ENCODE measurements at places on chromosomes 5 and 9.

GRCh38 chr5:140310434-140310833 is 7.5 kb upstream of the PFDN1 start:
- DNase-seq, result no peak

- DNase-seq, result no peak
Measured at GRCh38 chr5:177113566-177114424, 19.8 kb upstream of the NSD1 start.

DNA sequence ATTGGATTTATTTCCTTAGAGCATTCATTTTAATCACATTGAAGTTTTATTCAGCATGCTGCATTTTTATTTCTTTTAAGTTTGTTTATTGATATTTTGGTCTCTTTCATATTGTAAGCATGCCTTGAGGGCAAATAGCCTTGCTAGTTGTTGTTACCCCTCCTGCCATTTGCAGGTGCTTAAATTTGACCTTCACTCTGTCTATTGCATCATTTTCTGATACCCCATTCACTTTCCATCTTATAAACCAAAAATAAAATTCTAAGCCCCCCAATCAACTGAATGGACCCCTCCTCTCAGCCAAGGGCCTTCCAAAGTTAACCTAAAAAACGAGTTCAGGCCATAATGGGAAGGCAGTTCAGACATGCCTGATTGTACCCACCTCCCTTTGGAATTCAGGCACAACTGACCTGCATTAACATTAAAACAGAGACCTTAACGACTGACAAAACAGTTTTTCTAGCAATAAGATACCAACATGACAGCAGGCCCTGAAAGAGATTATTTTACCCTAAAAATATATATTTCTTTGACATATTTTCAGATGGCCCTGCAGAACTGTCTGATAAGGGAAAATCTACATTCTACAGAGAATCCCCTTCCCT is 32.1 kb downstream of the TARS1 start:
- DNase-seq, result no peak

DNA sequence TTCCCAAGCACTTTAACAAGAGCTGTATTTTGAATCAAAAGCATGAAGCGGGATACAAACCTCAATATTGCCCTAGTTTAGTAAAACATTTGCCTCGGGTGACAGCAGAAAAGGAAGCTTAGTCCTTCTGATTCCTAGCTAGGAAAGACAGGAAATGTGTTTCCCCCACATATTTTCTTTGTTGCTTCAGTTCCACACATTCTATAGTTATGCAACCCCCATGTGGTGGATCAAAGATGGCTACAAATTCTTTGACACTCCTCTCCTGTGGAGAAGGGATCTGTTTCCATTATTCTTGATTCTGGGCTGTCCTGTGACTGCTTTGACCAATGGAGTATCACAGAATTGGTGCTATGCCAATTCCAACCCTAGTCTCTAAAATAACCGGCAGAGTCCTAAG is 89.1 kb upstream of the SLC30A5 start:
- no peak for DNase-seq

DNA sequence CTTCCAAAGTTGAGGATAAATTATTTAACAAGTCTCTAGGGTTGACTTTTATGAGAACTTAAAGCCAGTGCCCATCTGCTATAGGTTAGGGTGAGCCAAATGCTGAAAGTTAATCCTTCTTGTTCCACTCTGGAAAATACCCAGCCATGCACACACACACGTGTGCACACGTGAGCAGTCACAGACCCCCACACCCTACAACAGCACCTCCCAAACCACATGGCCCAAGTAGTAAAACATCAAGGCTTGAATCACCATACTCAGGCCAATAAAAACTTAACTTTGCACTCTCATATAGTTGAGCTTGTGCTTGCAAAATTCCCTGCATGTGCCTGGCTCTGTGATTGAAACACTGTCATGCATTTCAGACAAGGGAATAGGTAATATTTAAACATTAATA is 467.6 kb downstream of the ARHGEF28 start:
- DNase-seq, result no peak

- DNase-seq, result no peak
Measured at GRCh38 chr9:127347831-127348776, 48.9 kb upstream of the SLC2A8 start.

DNA sequence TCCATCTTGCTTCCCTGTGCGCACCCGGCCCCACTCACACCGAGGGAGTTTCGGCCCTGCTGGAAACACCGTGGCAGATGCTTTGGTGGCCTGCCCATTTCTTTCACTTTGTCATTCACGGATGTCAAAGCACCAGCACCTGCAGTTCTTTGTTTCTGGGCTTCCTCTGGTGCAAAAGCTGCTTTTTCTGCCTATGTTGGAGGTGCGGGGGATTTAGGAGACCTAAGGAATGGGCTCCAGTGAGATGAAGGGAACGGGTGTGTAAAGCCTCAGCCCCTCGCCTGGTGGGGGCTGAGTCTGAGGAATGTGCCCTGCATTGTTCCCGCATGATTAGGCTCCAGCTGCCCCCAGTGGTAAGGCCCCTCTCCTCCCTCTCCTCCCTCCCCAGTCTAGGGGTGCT is 62.3 kb downstream of the THBS4 start:
- no peak for DNase-seq

GRCh38 chr9:131617611-131618010 is 72.3 kb downstream of the PRRT1B start:
- no peak for DNase-seq

Measured in esophagus squamous epithelium (tissue), 5 donors.